ENCODE measurements at places on chromosomes 4 and X.
A peak's percentile ranks its signal among the peaks of the same experiment; 100 is the strongest.

DNA sequence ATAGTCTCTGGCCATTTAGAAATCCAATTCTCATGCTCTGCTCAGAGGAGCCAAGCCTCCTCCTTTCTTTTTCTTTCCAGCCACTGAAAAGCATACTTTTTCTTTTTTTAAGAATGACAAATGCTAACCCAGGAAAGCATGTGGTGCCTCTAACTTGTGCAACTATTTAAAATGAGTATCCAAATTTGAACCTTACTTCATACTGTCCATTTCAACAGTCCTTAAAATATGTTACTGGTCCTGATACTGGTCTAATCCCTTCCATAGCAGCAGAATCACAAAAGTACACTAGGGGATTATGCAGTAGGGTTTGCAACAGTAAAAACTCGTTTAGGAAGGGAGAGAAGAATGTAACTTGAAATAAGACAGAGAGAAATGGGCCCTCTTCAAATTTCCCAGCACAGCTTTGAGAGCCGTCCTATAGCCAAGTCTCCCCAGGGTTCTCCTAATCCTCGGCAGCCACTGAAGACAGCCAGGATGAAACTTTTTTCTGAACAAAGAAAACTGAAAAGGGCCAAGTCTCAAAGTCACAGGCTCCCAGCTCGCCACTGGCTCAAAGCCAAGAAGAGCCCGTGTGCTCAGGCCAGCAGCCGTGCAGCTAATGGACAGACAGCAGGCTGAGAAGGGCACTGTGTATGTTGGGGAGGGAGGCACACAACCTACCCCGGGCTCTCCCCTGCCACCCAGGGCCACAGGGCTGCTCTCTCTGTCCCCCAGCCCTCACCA is 39.5 kb downstream of the GPC4 start:
- DNase-seq = no peak

DNA sequence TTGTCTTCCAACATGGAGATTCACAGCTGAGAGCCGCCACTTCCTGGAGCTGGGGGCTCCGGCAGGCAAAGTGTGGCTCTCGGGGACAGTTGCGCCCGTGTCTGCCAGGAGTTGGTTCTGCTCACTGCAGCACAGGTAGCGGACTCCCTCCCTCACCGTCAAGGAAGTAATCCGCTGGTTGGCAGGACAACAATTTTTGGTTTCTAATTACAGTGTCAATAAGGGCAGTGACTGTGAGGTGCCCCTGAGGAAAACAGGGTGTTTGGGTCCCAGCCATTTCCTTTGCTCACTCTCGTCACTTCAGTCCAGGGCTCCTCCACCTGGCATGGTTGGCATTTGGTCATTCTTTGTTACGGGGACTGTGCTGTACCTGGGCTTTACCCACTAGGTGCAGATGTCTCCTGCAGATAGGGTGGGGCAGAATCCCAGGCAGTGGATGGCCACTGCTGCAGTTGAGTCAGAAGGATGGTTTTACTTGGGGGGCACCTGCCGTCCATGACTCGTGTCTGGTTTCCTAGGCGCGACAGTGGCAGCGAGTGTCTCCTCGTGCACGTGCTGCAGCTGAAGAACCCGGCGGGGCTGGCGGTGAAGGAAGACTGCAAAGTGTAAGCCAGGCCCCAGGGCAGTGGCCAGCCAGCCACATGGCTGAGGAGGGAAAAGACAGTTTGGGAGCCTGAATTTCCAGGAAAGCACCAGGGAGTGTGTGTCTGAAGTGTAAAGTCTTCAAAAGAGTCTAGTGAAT is 32.1 kb upstream of the CLCN4 start:
- DNase-seq = no peak

DNA sequence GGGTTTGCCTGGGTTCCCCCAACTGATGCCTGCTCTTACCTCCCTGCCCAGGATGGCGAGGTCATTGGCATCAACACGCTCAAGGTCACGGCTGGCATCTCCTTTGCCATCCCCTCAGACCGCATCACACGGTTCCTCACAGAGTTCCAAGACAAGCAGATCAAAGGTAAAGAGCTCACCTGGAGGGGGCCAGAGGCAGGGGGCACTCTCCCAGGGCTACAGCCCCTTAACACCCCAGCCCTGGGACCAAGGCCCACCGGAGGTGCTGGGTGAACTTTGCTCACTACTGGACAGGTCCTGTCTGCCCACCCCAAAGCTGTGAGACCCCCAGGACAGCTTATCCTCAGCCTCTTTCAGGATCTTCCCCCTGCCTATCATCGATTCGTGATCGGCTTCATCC is 24.5 kb downstream of the HTRA3 start:
- DNase-seq = no peak

DNA sequence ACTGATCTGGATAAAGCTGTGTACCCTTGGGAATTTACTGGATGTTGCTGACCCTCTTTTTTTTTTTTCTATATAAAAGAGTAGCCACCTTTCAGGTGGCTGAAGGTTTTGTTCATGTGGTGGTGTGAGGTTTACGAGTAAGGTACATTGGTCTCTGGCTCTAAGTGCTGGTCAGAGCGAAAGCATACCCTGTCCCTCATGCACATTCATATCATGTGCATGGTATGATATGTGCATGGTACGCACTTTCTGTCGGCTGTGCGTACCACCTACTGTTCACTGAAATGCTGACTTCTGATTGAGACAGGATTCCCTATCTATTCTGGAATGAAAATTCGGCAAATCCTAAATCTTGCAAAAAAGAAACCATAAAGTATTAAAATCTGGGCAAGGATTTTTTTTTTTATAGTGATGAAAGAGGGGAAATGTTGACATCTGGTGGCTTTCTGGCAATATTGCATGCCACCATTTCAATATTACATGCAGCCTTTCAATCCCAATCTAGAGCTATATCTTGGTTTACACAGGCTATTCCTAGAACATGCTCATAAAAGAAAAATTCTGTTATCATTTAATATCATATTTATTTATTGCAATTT is 32.8 kb downstream of the FAM149A start:
- DNase-seq = no peak

DNA sequence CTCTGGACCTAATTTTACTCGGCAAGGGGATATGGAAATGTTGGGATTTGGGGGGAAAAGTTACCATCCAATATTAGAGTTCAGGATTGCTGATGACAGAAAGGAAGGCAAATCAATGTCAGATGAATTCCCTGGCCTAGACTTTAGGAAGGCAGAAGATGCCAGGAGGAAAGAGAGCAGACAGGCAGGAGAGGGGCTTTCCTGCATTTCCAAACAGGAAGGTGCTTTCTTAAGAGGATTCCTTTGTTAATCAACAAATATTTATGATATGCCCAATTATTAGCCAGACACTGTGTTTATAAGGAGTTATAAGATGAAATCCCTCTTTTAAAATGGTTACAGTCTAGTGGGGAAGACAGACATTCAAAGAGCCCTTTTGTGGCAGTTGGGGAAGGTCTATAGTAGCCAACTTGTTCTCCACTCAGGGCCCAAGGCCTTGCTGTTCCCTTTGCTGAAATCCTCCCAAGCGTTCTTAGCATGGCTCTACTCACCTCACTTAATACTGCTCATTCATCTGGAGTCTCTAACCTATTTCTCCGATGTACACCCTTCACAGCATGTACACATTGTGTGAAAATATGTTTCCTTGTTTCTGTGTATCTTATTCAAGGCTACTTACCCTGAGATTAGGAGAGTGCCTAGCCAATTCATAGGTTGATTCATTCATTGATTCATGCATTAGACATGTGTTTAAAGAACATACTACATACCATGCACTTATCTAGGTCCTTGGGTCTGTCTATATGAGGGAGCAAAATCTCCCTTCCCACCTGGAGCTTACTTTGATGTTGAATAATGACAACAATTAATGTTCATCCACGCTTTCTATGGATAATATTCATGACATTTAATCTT is 5.3 kb downstream of the IGFBP7 start:
- no peak for DNase-seq

DNA sequence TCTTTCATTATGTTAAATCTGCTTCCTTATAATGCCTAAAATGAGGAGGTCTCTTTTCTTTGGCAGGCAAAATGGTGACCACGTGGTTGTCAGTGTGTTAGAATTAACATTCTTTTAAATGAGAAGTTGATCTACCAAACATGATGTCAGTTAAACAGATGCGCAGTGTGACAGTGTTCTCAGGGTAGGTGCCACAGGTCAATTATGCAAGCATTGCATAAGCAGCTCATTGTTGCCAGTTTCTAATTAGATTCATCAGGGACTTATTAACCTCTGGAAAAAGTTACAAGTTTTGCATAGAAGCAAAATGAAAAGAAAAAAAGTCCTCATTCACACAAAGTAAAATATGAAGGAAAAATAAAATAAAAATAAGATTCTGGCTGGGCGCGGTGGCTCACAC is 324.1 kb upstream of the GALNT7 start:
- no peak for DNase-seq

GRCh38 chr4:105025263-105026017 is 121.2 kb upstream of the TET2 start:
- DNase-seq = no peak

GRCh38 chrX:13990126-13990800 is 39.4 kb downstream of the GEMIN8 start:
- DNase-seq = no peak

- DNase-seq = no peak
These were observed 78.9 kb upstream of the PSAPL1 start for GRCh38 chr4:7513671-7514070.

- DNase-seq = no peak
These were observed 15.7 kb downstream of the SMIM43 start for GRCh38 chr4:121749225-121749624.

DNA sequence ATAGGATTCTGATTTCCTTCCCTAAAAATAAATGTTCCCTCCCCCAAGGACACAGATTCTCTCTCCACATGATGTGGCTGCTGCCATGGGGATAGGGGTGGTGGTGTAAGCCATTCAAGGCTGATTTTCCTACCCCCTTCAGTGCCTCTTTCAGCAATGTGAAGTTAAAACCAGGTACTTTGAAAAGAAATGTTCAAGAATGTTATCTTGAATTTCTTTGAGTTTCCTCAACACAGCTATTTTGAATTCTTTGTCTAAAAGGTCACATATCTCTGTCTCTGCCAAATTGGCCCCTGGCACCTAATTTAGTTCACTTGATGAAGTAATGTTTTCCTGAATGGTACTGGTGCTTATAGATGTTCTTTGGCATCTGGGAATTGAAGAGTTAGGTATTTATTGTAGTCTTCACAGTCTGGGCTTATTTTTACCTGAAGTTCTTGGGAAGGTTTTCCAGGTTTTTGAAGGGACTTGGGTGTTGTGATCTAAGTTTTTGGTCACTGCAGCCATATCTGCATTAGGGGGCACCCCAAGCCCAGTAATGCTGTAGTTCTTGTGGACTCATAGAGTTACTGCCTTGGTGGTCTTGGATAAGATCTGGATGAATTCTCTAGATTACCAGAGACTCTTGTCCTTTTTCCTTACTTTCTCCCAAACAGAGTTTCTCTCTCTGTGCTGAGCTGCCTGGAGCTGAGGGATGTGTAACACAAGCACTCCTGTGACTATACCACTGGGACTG is 7.6 kb upstream of the DIPK2B start:
- DNase-seq = no peak

DNA sequence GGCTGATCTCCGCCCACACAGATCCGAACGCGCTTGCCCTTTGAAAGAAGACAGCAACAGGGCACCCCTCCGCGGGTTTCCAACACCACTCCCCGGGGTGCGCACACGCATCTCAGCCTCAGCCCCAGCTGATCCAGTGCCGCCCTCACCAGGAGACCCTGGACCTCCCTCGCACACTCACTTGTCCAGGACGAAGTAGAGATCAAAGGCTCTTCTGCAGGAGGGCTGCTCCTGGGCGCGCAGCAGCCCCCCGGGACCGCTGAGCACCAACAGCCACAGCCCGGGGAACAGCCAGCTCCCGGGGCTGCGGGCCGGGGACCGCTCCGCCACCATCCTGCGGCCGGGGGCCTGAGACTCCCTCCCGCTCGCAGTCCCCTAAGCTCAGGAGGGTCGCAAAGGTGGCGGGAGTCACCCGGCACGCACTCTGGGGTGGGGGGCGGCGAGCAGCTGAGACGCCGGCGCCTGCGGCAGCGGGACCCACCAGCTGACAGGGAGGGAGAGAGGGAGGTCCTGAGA is 743 bp downstream of the ANTXR2 start:
- DNase-seq = peak; percentile 14

DNA sequence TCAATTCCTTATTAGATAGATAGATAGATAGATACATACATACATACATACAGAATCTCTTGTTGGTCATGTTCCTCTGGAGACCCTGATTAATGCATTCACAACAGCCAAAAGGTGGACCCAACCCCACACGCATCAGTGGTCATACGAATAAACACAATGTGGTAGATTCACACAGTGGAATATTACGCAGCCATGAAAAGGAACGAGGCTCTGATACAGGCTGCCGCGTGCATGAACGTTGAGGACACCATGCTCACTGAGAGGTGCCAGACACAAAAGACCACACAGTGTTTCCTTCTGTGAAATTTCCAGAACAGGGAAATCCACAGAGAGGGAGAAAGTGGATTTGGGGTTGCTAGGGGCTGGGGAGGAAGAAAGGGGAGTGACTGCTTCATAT is 136.7 kb downstream of the CRLF2 start:
- no peak for DNase-seq

DNA sequence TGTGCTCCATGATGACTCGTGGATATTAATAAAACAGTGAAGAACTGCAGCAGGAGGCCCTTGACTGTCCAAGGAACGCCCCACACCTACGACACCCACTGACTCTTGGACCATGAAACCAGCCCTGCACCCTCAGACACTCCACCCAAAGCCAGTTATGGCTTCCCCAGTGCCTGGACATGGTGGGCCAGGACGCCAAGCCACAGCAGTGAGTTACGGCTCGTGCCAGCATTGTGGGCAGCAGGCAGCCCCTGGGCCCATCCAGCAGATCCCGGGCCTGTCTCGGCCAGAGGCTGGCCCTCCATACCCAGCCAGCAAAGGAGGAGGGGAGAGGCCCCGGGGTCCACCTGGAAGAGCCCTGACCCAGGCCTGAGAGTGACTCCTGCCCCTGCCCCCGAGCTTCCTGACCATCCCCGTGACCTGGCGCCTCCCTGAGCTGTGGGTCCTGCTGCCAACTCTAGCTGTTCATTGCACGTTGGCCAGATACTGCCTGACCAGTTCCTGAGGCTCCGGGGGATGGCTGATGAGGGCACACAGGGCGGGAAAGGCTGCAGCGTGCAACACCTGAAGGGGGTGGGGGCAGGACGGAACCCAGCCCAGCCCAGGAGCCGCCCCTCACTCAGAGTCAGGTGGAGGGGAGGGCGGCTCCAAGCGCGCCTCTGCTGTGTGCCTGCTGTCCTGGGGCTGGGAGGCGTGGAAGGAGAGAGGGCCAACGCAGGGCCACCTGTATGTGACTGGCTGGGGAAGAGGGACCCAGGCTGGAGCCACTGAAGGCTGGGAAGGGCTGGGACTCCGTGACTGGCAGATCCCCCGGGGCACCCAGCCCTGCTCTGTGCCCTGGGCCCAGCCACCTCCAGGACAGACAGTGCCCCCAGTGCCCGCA is 739 bp downstream of the SLC49A3 start:
- no peak for DNase-seq

GRCh38 chr4:1130316-1131186 is 17.2 kb upstream of the RNF212 start:
- DNase-seq = no peak

Measured in NCI-H1417 treated with DMSO at 0.1 percent for 48 hours (cell line).